T-helper 17 cell (primary cell): ENCODE measurements at places on chromosomes 5 and 9. TPM values are rescaled to one million over a fixed set of nuclear protein-coding genes. Genes with fewer than 3 reads are reported as not detected.

DNA sequence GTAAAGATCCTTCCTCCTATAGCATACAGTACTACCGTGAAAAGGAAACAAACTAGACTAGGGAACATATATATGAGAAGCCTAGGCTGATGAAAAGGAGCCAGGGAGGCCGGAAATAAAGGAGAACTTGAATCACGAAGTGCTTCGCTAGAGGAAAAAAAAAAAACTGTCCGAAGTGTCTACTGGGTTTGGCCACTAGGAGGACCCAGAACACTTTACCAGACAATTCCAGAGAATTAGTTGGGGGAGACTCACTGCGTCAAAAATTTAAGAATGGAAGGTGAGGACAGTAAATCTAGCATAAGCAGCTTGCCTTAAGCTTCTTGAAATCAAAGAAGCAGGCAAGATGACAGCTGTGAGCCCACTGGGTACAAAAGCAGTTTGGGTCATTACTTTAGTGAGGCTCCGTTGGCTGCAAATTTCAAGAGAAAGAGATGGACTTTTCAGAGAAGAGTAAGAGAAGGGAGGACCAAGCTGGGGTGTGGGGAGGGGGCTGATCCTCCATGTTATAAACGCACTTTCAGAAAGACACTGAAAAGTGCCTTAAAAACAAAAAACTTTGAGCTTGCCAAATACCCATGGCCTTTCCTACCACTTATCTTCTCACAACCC, 47.4 kb downstream of the P4HA2 start:
- DNase-seq, result no peak

CYFIP2 gene
- 389 TPM for total RNA-seq

GRCh38 chr9:116705531-116705930, 18.4 kb downstream of the TRIM32 start:
- no peak for DNase-seq

DBH gene
- total RNA-seq, result 0.18 TPM

- no peak for DNase-seq
These were observed 371.6 kb downstream of the PIK3R1 start for GRCh38 chr5:68587171-68587570.

DNA sequence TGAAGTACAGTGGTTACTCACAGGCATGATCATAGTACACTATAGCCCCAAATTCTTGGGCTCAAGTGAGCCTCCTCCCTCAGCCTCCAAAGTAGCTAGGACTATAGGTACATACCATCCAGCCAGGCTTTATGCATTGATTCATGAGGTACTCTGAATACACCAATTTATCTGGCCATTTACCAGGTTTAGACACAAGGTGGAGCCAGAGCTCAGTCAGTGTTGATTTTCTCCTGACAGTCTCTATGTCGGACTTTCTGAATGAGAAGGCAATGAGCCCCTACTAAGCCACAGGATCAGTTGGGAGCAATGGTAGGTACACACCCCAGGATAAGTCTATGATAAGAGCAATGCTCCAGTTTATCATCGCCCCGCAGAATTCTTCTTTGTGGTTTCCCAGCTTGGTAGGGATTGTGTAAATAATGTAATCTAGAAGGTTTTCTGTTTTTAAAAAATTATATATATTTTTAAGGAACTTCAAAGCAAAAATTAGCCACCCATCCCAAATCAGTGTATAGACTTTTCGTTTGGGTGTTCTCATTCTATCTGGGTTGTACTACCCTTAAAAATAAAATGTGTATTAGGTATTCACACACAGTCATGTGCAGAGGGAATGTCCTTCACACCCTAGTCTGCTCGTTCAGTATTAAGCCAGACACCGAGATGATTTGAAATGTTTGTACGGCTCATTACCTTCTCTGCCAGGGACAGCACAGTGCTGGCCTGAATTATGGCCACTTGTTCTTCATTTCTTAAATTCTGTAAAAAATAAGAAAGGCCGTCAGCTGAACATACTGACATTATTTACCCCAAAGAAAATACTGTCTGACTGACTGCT, 118.4 kb upstream of the DPYSL3 start:
- no peak for DNase-seq

GRCh38 chr9:8366161-8366926, 566.8 kb upstream of the DMAC1 start:
- no peak for DNase-seq

DNA sequence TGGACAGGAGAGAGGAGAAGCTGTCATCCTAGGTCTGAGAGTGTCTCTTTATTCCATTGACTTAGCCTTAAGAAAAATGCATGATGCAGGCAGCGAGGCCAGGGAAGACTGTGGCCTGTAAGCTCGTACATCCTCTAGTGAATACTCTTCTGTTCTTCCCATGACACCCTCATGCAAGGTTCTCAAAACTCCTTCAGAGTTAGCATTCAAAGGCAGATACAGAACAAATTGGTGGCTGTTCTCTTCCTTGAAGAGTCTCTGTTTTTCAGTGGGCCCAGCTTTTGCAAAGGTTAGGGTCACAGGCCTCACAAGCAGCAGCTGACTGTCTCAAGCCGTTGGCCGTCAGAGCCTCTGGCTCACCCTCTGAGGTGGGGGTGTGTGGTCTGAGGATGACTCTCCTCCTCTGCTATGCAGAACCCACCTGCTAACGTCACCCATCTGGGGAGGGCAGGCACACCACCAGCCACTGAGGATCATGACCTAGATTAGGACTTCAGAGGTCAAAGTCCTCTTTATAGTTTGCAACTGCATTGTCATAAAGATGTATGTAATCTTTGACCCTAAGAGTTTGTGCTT, 15.1 kb downstream of the ADCY2 start:
- DNase-seq, result no peak

CAVIN4 gene
- total RNA-seq, result 0.13 TPM

TMED9 gene
- total RNA-seq, result 69.6 TPM

ORM2 gene
- total RNA-seq, result not detected

DNA sequence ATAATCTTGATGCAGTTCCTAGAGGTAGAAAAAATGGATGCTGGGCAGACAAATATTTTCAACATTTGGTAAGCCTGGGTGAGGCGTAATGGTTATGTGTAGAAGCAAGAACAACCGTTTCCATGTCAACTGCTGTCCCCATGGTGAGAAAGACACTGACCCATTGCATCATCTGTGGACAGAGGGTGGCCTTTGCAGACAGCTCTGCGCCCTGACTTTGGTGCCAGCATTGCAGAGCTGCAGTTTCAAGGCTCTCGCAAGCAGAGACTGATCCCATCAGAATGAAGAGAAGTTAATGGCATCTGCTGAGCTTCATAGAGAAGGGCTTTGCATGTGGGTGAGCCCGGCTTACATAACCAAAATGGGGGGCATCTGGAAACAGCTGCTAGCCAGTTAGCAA, 179.0 kb upstream of the ADRA1B start:
- DNase-seq, result no peak

EFNA5 gene
- not detected for total RNA-seq

GRCh38 chr9:27861887-27862286, 288.6 kb upstream of the C9orf72 start:
- no peak for DNase-seq

GRCh38 chr5:141934099-141934844, 10.6 kb downstream of the DELE1 start:
- DNase-seq, result no peak

DNA sequence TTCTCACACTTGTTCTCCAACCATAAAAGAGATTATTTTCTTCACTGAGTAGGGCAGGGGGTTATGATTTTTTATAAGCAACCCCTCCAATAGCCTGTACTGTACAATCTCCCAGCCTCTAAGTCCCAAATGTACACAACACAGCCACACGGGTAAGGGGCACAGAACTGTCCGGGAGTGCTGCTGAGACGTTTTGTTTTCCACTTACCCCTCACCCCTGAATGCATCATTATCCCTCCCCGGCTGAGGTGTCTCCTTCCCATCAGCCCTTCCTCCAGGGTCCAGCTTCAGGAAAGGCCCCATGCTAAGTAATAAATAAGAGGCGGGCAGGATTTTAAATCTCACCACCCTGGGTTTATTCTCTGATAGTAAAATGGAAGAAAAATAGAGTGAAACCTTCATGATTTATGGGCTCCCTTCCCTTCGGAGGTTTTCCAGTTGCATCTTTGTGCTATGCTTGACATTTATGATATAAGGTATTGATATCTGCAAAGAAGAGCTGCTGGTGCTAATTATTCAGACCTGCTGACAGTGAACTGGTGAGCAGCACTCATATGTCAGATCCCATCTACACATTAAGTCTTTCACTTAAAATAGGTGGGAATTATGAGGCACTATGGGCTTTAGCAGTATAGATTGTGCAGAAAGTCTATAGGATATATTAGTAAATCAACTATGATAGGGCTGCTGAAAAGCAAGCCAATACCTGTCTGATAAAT, 67.2 kb upstream of the MEGF10 start:
- no peak for DNase-seq

GRCh38 chr9:18997151-18997550, 35.9 kb downstream of the SAXO1 start:
- DNase-seq, result no peak

FAM151B gene
- not detected for total RNA-seq

GRCh38 chr9:128127568-128127989, at the start of gene PTGES2:
PTGES2 (minus strand) TSS chr9:128127729; CDS start chr9:128127717, 12 bp downstream.
- DNase-seq, result peak; percentile 79

MYOZ3 gene
- not detected for total RNA-seq

F2RL1 gene
- 0.94 TPM for total RNA-seq

- DNase-seq, result no peak
These were observed 502.5 kb downstream of the RASEF start for GRCh38 chr9:82560457-82560904.

DNA sequence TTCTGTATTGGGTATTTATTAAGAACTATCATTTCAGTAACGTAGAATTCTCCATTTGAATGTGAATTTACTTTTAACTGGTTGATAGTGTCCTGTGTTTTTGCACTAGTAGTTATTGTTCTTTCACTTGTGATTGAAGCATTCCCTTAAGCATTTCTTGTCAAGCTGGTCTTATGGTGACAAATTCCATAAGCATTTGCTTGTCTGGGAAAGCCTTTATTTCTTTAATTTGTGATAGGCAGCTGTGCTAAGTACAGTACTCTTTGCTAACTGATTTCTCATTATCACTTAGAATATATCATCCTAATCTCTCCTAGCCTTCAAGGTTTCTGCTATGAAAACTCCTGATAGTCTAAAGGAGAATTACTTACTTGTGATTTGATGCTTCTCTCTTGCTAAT, 21.3 kb upstream of the SPATA31E1 start:
- no peak for DNase-seq

DNA sequence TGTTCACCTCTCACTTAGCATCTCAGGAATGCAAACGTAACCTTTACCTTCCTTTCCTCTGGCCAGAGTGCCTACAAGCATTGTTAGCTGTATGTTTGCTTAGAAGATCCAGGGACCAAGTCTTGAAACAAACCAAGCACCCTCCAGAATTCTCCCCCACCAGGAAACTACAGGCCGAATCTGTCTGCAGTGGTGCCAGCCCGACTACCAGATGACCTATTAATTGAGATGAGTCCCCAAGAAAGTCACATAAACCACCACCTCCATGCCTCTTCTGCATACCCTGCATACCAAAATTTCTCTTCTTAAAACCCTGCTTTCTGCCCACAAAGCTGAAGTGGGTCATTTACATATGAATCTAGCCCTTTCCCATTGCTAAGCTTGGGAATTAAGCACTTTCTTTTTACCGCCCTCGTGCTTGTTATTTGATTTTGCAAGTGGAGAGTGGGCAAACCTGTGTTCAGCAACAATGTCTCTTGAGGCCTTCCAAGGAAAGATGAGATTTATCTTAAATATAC, 1239.1 kb downstream of the CDH12 start:
- no peak for DNase-seq

PRPF4 gene
- 17.8 TPM for total RNA-seq

DNA sequence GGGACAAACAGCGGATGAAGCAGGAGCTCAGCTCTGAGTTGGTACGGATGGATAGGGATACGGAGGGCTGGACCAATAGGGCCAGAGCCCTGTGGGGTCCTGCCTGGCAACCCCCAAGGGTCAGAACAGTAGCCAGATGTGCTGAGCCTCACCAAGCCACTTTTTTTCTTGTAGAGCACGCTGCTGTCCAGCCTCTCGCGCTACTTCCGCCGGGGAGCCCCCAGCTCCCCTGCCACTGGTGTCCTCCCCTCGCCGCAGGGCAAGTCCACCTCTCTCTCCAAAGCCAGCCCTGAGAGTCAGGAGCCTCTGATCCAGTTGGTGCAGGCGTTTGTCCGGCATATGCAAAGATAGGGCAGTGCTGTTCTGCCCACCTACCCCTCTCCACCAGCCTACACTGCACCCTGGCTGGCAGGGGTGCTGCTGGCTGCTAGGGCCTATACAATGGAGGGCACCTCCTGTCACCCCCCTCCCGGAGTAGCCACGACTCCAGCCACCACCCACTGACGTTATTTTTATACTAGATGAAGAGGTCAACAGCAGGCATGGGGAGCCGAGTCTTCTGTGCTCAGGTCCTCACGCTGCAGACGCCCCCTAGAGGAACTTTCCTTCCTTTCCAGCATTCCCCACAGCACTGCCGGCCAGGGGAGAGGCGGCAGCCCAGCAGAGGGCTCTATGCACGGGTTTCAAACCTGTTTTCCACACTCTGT, 21.6 kb downstream of the SH3GLB2 start:
- peak; percentile 28 for DNase-seq

GRCh38 chr5:22910523-22910922, 57.4 kb upstream of the CDH12 start:
- DNase-seq, result no peak

TOMM5 gene
- 34.3 TPM for total RNA-seq

GRCh38 chr5:67808340-67808739, 407.2 kb upstream of the PIK3R1 start:
- DNase-seq, result no peak

TOR4A gene
- 4.0 TPM for total RNA-seq

DNA sequence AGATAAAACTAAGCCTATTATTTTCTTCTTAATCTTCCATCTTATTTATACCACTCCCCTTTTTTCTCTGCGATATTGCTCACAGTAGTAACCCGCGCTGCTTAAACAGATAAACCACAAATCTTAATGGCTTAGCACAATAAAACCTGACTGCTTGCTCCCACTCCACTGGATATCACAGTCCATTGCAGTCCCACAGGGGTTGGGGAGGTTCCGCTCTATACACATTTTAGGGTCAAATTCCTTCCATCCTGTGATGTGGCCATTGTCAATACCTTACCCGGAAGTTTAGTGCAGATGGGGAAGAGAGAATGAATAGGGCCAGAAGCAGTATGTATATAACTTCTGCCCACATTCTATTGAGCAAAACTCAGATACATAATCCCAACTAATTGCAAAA, 193.7 kb downstream of the RAB3C start:
- no peak for DNase-seq

DNA sequence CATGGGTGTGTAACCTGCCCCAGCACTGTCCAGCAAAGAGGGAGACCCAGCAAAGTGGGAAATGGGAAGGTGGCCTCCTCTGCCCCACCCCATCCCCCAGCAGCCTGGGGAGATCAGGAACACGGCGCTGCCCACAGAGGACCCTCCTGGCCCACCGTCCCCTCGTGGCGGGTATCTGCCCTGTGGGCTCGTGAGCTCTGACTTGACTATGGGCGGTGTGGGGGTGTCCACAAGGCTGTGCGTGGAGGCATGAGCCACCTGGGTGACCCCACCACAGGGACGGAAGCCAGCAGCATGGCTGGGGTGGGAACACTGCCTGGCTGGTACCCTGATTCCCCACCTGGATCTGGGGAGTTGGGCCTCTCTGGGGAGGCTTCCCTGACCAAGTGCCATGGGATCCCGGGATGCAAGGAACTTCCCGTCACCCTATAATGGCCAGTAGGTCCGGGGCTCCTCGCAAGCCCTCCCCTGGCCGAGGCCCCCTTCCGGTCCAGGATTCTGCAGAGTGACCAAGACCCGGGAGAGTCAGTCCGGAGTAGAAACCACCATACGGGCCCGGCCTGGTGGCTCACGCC, 29.3 kb upstream of the SLC6A19 start:
- no peak for DNase-seq

- no peak for DNase-seq
These were observed 152.9 kb upstream of the PHYKPL start for GRCh38 chr5:178385496-178385890.
